ENCODE measurements at places on chromosomes 3 and 15.

DNA sequence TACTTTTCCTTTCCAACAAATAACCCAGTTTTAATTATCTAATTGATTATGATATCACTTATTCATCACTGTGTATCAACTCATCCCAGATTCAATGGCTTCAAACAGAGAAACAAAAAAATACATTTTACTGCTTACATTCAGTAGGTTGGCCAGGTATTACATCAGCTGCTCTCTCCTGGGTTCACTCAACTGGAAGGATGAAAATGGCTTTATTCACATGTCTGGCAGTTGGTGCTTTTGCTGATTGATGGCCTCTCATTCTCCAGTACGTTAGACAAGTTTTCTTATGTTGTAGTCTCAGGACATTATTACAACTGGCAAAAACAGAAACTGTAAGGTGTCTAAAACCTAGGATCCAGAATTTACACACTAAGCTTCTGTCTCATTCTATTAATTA is 811.0 kb upstream of the ALCAM start:
- DNase-seq = no peak

DNA sequence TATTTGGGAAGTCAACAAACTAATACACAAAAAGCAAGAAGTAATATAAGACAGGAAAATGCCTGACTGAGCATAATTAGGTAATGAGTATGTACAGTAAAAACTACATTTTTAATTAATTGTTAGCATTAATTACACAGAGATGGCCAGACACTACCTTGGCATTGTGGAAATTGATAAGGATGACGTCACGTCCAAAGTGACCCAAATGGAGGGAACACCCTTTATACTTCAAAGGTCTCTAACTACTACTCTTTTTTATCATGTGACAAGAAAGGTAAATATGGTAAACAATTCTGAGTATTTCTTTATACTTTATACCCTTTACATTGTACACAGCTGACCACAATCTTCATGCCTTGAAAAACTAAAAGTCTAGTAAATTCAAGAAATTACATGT is 22.4 kb upstream of the GUCA1C start:
- no peak for DNase-seq

DNA sequence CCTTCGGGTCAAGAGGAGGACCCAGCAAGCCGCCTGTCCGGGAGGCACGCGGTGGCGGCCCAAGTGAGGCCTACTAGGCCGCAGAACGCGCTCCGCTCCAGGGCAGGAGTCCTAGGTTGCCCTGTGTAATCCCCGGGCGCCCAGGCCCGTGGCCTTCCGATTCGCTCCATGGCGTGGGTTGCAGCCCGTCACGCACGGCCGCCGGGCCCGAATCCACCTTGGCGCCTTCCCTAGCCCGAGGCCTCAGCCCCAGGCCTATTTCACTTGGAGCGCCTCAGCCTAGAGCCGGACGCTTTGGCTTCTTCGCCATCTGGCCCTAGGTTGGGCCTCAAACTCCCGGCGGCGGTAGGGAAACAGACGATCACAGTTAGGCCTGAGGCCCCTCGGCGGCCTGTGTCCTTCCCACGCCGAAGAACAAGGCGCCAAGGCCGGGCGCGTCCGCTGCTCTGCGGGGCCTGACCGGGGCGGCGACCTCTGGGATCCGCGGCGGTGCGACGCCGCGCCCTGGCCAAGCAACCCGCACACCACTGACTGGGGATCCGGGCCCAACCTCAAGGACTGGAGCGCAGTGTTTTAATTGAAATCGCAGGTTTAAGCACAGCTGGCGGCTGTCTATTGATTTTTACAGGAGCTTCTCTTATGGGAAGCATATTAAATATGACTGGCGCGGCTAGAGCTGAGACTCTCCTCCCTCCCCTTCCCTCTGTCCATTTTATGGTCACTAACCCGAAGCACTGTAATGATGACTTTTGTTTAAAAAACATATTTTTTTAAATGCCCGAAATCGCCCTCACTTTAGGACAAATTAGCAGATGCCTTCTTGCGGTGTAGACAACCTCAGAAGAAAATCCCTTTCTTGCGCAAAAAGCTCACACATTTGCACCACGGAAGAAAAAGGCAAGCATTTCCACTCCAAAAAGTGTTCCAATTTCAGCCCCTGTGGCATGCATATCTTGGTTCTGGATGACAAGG is 3.8 kb upstream of the FEZF2 start:
- DNase-seq = no peak

- DNase-seq = no peak
Observed at GRCh38 chr3:119930286-119930685, 148.4 kb downstream of the NR1I2 start.

- no peak for DNase-seq
Observed at GRCh38 chr3:169295126-169295525, 368.4 kb downstream of the MECOM start.

DNA sequence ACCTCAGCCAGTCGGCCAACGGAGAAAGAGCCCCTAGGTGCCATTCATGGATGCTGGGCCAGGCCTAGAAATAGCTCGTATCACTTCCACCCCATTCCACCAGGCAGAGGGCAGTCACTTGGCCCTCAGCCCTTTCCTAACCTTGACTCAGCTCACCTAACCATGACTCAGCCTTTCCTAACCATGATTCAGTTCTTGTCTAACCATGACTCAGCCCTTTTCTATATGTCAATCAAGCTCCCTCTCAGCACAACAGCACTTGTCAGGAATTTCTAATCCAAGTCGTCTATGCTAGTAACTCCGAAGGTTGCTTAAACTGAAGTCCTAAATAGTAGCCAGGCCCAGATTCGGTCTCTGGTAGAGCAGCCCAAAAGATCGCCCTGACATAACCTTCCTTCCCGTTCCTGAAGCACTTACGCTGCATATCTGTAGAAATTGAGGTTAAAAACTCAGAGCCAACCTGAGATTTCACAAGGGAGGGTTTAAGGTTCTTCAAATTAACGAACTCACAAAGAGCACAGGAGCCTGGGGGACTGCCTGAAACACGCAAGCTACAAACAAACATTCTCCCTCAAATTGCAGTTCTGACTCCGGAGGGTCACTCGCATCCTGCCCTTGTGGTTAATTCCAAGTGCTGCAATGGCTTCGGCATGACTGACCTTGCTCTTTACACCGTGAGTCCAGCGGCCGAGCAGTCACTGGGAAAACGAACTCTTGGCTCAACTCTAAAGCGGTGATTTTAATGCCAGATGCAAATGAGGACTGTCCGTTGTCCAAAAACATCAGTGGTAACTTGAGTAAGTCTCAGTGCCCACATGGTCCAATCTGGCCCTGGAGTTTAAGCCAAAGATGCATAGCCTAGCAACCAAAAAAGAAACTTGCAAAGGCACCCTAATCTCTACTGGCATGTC is 99.9 kb downstream of the ADAMTS17 start:
- no peak for DNase-seq

Measured in effector memory CD4-positive, alpha-beta T cell (primary cell).